ENCODE measurements at places on chromosomes 4 and X. TPM values are rescaled to one million over a fixed set of nuclear protein-coding genes. Genes with fewer than 3 reads are reported as not detected.

PUDP gene
- 7.3 TPM for total RNA-seq

ARMCX1 gene
- 111 TPM for total RNA-seq

RTL9 gene
- 0.17 TPM for total RNA-seq

CFI gene
- total RNA-seq = 8.3 TPM

SRPX2 gene
- total RNA-seq = 37.7 TPM

AMELX gene
- total RNA-seq = not detected

SH2D1A gene
- total RNA-seq = not detected

PPP2R2C gene
- 0.15 TPM for total RNA-seq

MXRA5 gene
- total RNA-seq = 26.8 TPM

All from smooth muscle cell of trachea (primary cell).